ENCODE measurements at places on chromosomes 2 and 18. TPM values are rescaled to one million over a fixed set of nuclear protein-coding genes. Genes with fewer than 3 reads are reported as not detected.

DNA sequence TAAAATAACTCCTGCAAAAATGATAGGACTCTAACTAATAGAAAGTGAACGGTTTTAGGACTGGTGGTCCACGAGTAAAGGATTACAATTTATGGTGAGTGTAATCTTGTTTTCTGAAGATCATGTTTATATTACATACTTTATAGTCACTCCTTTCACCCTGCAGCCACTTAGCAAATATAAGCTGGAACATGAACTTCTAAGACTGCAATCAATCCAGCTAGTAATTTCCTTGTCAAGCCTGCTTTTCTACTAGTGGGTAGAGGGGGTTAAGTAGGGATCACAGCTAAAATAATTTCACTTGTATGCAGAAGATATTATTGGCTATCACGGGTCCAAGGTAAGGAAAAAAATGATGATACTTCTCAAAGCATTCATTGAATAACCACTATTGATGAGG, 125.5 kb upstream of the NETO1 start:
- DNase-seq, result no peak

GRCh38 chr2:118350621-118351020, 262.4 kb downstream of the INSIG2 start:
- DNase-seq, result no peak

DNA sequence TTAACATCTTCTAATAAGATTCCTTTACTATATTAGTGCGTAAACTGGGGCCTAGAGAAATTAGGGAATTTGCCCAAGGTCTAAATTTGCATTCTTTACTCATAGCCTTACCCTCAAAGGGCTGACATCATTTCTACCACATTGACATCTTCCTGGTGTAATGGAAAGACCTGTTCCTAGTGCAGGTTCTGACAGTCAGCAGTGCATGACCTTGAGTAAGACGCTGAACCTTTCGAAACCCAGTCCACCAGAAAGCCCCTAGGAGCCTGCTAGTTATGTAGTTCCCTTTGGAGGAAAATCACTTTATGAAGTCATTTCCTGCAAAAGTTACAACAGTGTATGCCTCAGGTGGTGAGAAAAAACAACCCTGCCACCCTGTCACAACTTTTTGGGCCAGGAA, 388.3 kb downstream of the TNS1 start:
- no peak for DNase-seq

GRCh38 chr18:50722311-50722710, 97.5 kb downstream of the MRO start:
- no peak for DNase-seq

Gene ERFE
- total RNA-seq, result 10.5 TPM

All from SJCRH30 (cell line).